ENCODE measurements at places on chromosomes 7 and 10. TPM values are rescaled to one million over a fixed set of nuclear protein-coding genes. Genes with fewer than 3 reads are reported as not detected.

Gene FUOM
- 11.8 TPM for total RNA-seq

Gene RHBDD2
- total RNA-seq = 33.8 TPM

GRCh38 chr7:4634166-4634565, 47.9 kb upstream of the FOXK1 start:
- H3K27ac ChIP-seq = no peak overlapping the region
- DNase-seq = no peak
- peaks cover 5% of the 10 kb centered on the region for H3K4me1 ChIP-seq
- peaks cover 9% of the 10 kb centered on the region for H3K27me3 ChIP-seq

DNA sequence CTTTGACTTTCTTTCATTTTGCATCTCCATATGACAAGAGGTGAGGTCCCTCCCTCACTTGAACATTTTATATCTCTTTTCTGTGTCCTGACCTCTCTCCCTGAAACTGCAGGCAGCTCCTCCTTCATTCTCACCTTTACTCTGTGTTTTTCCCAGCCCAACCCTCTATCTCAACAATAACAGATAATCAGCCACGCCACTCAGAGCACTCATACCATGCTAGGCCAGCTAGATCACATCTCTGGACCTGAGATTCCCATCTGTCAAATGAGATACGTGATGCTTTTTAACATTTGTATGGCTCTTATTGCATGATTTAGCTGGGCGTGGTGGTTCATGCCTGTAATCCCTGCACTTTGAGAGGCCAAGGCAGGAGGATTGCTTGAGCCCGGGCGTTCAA, 63.1 kb upstream of the PDCD4 start:
- no peaks in the 10 kb centered on the region for H3K27me3 ChIP-seq
- no peak for DNase-seq
- no peaks in the 10 kb centered on the region for H3K36me3 ChIP-seq
- no peak overlapping the region for H3K27ac ChIP-seq
- no peak overlapping the region for H3K4me3 ChIP-seq

DNA sequence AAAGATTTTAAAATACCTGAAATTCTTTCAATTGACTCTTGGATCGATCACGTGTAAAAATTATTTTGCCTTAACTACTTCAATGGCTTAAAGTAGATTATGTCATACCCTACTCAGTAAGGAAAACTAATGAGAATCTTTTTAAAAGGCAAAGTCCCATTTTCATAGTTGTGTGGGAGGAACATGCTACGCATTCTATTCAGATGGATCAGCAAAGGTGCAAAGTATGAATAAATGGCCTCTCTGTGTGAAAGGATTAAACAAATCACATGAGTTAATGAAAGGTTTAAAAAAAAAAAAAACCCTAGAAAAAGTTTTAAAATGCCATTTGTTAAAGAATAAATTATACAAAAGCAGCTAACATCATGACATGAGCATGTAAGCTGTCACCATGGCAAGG, 77.1 kb downstream of the ENO4 start:
- H3K27me3 ChIP-seq = no peaks in the 10 kb centered on the region
- no peak overlapping the region for H3K4me3 ChIP-seq
- no peaks in the 10 kb centered on the region for H3K36me3 ChIP-seq
- no peak for DNase-seq
- no peak overlapping the region for H3K27ac ChIP-seq

GRCh38 chr10:65033957-65034356, 1512.8 kb downstream of the REEP3 start:
- no peak for DNase-seq
- no peaks in the 10 kb centered on the region for H3K27me3 ChIP-seq
- H3K36me3 ChIP-seq = peaks cover 5% of the 10 kb centered on the region
